Left cardiac atrium (tissue), 4 donors: ENCODE measurements at places on chromosomes 1 and 21. TPM values are rescaled to one million over a fixed set of nuclear protein-coding genes. Genes with fewer than 3 reads are reported as not detected.

DNA sequence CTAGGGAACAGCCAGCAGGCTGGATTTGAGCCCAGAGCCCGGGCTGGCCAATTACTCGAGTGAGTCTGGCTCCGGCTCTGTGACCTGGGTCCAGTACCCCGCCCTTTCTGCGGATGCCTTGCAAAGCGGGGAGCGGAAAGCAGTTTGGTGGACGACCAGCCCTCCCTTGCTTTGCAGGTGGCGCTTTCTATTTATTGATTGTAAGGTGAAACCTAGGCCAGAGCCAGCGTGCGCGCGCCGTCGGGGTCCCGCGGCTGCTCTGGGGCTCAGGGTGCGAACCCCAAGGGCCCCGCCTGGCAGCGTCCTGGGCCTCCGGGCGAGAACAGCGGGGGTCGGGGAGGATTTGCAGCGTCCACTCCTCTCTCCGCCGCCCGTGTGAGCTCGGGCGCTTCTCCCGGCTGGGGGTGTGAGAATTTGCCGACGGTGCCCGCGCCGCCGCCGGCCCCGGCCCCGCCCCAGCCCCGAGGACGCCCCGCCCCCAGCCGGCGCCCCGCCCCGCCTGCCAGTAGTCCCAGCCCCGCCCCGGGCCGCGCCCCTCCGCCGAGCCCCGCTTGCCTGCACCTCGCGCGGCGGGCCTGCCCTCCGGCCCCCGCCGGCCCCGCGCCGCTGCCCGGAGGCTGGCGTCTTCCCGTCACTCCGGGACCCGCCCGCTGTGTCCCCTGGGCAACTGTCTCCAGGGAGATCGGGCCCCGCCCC is 37.6 kb downstream of the PIK3CD start:
- DNase-seq: peak; percentile 89

Gene AVPR1B
- total RNA-seq: not detected

- peak; percentile 24 for DNase-seq
These were observed 24.6 kb downstream of the ANGPTL3 start for GRCh38 chr1:62621907-62622306.

GRCh38 chr1:233777566-233777965 is 126.9 kb upstream of the SLC35F3 start:
- no peak for DNase-seq

GRCh38 chr21:46180778-46181391 is 3.4 kb downstream of the SPATC1L start:
- no peak for DNase-seq

GRCh38 chr21:38645282-38645681 is 147.0 kb upstream of the ERG start:
- DNase-seq: no peak

- no peak for DNase-seq
These were observed 420.4 kb upstream of the BEND5 start for GRCh38 chr1:49197081-49197480.

GRCh38 chr1:175054736-175055135 is 12.9 kb upstream of the TNN start:
- no peak for DNase-seq

- no peak for DNase-seq
These were observed 15.4 kb downstream of the TRIM67 start for GRCh38 chr1:231177226-231177625.

Gene MRAP
- total RNA-seq: 15.0 TPM

DNA sequence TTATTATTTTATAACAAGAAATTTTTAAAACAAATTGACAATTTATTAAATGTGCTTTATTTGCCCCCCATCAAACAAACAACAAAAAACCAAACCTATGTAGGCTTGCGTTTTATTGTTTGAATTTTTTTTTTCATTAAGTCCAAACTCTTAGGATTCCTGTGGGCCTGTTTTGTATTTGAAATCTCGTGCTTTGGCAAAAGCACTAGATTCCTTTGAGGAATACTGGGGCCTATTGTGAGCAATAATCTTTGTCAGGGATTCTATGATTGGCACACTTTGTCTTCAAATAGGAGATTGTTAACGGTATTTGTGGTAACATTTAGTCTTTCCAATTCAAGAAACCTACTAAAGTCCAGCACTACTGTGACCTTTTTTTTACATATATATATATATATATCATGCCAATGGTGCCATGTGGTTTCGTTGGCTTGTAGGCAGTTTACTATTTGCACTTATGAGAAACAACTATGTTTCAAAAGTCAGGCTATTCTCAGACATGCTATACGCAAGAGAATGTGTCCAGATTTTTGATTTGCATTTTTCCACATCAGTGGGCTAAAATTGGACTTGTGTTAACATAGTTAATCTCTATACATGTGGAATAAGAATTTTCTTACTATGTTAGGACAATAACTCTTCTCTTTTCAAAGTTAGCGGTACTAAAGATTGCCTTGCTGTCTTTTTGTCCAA is 70.4 kb upstream of the GREM2 start:
- DNase-seq: no peak

GRCh38 chr1:111154021-111154999 is 14.3 kb downstream of the CEPT1 start:
- DNase-seq: no peak

Gene RAB3B
- not detected for total RNA-seq

DNA sequence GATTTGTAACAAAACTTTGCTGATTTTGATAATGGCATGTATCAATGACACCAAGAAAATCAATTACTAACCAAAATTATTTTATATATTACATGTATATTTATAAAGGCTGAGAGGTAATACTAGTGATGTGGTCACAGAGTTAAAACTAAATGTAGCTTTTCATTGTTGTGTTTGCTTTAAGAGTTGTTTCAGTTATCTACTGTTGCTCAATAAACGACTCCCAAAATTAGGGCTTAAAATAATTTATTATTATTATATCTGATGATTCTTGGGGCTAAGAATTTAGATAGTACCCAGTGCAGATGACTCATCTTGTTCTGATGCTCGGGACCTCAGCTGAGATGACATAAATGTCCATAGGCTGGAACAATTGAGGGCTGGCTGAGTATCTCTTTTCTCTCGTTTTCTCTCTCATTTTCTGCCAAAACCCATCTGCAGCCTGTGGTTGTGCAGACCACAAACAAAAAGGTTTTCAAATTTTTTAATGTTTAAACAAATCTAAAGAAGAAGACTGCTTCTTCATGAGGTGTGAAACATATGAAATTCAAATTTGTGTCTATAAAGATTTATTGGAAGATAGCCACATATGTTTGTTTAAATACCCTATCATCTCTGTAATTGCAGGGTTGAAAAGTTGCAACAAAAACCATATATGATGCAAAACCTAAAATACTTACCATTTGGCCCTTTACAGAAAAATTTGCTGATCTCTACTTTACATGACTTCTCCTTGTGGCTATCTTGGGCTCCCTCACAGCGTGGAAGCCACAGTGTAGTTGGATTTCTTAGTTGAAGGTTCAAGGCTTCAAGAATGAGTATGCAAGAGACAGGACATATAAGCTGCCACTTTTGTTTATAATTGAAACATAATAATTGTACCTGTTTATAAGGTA is 14.8 kb upstream of the PTPRC start:
- DNase-seq: no peak
